ENCODE measurements at places on chromosomes 1 and 21.

GRCh38 chr1:36174713-36175112 is 18.8 kb downstream of the MAP7D1 start:
- no peak for DNase-seq

DNA sequence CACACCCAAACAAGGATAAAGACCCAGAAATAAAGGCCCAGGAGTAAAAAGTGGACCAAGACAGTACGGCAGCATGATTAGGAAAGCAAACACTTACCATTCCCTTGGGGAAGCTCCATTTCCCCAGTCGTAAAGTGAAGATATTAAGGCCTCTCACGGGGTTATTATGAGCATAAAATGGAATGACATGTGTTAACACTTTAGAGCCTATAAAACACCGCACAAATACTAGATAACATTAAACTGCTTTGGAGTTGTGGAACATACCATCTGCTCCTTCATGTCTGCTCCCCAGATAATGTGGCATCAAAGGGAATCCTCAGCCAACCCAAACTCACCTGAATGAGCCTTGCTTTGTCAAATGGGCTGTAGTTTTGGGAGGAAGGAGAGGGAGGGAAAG is 8.9 kb upstream of the ITLN2 start:
- no peak for DNase-seq

DNA sequence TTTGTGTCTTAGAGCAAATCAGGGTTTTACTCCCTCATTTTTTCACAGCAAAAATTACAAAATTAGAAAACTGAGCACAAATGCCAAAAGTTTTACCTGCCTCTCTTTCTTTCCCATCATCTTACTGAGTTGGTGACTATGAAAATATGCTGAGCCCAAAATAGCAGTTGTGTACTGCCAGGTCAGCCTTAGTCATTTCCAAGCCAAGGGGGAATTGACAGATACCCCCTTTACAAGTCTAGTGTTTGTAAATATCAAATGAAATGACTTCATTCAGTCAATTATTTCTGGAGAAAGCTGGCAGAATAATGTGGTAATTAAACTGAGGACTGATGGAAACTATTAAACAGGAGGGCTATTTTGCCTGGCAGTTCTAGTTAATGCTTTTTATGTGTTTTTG is 11.4 kb upstream of the GORAB start:
- no peak for DNase-seq

- no peak for DNase-seq
These were observed 36.5 kb downstream of the C4BPA start for GRCh38 chr1:207140536-207140935.

GRCh38 chr1:60571811-60572210 is 498.2 kb upstream of the C1orf87 start:
- no peak for DNase-seq

GRCh38 chr1:213201380-213202155 is 150.5 kb downstream of the RPS6KC1 start:
- DNase-seq = no peak

- DNase-seq = no peak
These were observed 1.4 kb upstream of the TUT4 start for GRCh38 chr1:52554267-52554640.

DNA sequence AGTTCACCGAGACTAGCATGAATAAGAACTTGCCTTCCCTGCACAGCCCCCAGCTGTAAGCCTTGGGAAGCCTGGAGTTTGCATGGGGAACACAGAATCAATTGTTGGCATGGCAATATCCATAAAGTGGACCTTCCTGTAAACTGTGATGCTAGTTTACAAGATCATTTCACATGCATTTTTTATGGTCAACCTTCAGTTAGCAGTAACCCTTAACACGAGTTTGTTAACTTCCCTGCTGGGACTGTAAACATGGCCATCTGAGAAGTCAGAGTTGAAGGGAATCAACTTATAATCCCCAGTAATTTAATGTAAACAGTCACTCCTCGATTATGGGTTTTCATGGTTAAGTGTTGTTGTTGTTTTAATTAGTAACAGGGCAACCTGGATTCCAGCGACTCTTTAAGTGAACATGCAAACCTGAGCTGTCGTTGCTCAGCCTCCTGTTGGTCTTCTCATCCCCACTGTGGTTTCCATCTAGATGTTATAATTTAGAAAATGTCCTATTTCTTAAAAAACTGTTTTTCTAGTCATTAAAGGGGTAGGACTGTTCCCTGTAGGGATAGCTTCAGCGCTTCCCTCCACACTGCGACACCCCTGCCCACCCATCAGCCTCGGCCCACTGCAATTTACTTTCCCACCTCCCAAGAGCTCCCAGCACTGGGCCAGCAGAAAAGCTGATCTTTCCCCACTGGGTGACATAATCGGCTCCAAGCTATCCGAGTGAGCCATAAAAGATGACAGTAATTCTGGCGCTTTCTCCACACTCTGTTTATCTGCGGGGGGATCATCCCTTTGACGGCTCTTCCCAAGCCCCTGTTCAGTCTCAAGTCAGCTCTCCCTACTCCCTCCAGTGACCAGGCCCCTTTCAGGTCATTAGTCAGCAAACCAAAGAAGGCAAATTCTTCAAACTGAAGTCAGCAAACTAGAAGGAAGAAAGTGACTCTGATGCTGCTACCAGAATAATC is 107.6 kb upstream of the IPO9 start:
- no peak for DNase-seq

DNA sequence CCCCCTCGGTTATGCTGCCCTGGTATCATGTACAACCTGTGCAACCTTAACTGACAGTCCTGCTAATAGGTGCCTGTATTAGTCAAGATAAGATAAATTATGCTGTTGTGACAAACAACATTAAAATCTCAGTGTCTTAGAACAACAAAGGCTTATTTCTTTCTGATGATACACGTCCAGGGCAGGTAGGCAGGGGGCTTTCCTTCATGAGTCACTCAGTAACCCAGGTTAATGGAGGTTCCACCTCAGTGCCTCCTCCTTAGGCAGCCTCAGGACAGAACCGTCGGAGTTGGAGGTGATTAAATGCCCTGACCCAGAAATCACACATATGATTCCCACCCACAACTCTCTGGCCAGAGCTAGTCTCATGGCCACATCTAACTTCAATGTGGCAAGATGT is 94.6 kb upstream of the CASZ1 start:
- no peak for DNase-seq

DNA sequence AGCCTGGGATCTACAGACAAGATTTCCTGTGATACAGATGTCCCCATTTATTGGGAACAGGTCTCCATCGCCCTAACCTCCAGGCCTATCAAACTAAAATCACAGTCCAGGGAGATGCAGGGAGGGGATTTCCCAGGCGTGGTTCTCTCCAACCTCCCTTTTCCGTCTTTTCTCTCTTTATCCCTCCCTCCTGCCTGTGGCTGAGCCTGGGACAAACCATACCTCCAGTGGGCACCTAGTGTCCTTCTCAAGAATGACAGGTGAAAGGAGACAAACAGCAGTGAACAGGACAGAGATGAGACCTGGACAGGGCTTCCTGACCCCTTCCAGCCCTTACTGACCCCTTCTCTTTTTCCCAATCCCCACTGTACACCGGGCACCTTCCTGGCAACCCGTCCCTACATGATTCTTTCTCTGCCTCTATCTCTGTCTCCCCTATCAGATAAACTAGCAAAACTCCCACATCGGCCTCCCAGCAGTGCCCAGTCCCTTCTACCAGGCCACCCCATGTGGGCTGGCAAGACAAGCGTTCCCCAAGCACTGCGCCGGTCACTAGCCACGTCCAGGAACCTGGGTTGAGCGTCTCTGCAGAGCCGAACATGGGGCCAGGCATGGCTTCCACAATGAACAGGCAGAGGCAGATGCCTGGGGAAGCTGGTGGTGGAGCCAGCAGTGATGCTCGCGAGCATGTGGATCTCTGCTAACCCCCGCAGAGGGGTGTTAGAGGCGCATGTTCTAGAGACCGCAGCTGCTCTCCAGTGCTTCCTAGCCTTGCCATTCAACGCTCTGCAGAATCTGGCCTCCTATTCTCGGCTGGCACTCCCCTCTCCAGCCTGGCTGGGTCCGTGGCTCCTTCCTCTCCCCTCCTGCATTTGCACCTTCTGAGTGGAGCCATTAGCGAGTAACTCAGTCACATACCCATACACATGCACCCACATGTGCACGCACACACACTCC is 54.7 kb downstream of the ELK4 start:
- no peak for DNase-seq

- DNase-seq = no peak
These were observed 11.9 kb downstream of the LYPLAL1 start for GRCh38 chr1:219185486-219186117.

GRCh38 chr1:115090540-115090939 is 1.2 kb upstream of the TSPAN2 start:
- no peak for DNase-seq

- DNase-seq = no peak
These were observed 16.7 kb downstream of the AMPD2 start for GRCh38 chr1:109636201-109636952.

DNA sequence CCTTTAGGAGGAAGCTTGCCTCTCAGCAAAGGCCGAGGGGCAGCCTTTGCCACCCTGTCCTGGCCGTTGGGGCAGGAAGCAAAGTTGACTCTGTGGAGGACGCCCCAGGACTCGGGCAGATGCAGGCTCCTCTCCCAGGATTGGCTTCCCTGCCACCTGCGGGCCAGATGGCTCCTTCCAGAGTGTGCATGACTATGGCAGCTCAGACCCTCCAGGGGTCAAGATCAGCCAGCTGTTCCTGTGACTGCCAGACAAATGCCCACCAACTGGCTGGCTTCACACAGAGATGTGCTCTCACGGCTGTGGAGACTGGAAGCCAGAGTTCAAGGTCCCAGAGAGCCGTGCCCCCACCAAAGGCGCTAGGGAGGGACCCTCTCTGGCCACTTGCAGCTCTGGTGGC is 87.0 kb upstream of the VAMP3 start:
- no peak for DNase-seq

GRCh38 chr1:98669355-98670296 is 8.1 kb downstream of the SNX7 start:
- DNase-seq = no peak

GRCh38 chr1:51175278-51175677 is 60.8 kb upstream of the RNF11 start:
- DNase-seq = no peak

GRCh38 chr21:42681296-42682206 is 28.1 kb downstream of the PDE9A start:
- DNase-seq = no peak

DNA sequence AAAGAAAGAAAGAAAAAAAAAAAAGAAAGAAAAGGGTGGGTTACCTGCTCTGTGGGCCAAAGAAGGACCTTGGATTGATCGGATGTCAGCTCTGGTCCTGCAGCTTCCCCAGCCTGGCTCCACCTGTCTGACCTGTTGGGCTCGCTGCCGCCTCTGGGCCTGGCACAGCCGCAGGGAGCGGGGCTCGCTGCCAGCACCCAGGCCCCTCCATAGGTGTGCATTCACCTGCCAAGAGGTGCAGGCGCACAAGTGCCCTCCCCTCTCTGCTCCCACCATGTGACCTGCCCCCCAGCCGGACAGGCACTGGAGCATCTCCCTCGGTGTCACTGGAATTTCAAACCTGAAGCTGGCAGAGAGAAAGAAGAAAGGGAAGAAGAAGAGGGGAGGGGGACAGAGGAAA is 33.1 kb upstream of the GPR157 start:
- no peak for DNase-seq

GRCh38 chr1:204545202-204545601 is 29.0 kb downstream of the MDM4 start:
- no peak for DNase-seq

DNA sequence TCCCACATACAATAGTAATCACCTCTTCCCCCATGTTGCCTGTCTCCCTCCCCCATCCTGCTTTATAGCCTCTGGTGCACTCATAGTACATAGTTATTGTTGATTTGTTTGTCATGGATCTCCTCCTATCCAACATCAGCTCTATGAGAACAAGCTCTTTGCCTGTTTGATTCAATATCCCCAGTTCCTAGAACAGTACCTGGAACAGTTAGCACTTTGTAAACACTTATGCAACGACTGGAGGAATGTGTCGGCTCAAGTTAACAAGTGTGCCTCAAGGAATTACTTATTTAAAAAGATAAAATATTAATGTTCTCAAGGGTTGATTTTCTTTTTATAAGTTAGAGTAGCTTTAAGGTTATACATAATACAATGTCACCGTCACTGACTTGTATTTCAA is 271.6 kb upstream of the KAZN start:
- DNase-seq = no peak

- no peak for DNase-seq
These were observed 280.3 kb downstream of the HMCN1 start for GRCh38 chr1:186014370-186015037.

- DNase-seq = no peak
These were observed 38.6 kb downstream of the CLEC20A start for GRCh38 chr1:178458203-178458602.

DNA sequence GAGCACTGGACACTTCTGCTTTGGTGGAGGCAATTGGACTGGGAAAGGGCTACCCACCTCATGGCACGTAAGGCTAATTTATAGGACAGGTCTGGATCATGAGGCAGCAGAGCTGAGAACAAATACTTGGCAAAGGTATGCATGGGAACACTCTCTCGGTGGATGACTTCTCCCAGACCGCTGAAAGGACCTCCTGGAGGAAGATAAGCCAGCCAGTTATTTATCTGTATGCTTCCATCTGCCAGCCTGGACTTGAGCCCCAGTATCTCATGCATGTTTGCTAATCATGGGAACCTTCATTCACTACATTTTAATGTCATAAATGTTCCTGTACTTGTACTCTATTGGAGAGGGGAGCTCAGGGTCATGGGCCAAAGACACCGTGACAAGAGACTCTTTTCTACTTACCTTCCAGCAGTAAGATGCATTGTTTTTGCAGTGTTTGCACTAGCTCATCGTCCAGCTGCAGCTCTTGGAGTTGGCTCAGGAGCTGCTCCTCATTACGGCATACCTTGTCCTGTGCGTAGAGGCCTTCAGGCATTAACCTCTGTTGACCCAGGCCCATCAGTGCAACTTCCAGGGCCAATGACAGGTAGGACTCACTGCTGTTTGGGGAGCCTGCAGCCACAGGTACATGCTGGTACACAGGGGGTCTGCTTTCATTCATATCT is 23.7 kb downstream of the UROD start:
- no peak for DNase-seq

DNA sequence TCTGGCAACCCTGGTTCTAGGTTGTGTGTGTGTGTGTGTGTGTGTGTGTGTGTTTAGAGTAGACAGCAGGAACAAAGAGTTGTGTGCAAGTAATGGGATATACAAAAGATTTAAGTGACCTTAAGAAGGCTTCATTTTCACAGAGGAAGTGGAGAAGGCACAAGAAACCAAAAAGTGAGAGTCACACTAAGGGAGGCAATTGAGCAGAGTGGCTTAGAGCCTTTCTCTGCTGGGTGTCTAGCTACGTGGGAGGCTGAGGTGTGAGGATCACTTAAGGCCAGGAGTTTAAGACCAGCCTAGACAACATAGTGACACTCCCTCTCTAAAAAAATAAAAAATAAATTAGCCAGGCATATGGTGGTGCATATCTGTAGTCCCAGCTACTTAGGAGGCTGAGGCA is 44.4 kb upstream of the HAO2 start:
- no peak for DNase-seq
